Right cardiac atrium (tissue), 5 donors: ENCODE measurements at places on chromosomes 5 and 9. TPM values are rescaled to one million over a fixed set of nuclear protein-coding genes. Genes with fewer than 3 reads are reported as not detected.

- DNase-seq: no peak
These were observed 250.9 kb upstream of the DAB2 start for GRCh38 chr5:39675676-39676075.

DNA sequence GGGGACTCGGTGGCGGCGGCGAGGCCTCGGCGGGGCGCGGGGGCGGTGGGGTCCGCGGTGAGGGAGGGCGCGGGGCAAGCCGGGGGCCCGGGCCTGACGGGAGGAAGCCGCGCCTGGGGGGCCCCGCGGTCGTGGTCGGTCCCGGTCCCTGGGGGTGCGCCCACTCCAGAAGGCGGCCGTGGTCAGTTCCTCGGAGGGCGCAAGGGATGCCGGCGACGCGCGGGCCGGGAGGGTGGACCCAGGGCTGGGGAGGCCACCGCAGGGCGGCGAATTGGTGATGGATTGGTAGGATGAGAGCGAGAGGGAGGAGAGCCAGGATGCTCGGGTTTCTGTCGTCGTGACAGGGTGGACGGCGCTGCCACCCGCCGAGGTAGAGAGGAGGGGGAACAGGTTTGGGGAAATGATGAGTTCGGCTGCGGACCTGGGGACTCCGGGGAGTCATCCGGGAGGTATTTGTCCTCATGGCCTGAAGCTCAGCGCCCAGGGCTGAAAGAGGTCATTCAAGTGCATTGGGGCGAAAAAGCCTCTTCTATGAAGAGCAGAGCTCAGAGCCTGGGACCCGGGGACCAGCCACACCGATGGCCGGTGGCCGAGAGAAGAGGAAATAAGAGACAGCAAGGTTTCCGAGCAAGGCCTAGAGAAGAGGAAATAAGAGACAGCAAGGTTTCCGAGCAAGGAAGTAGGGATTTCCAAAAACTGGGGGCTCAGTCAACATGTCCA is 557 bp downstream of the GNG10 start:
- peak; percentile 81 for DNase-seq

GRCh38 chr5:107248066-107248695 is 422.6 kb downstream of the EFNA5 start:
- DNase-seq: peak; percentile 48

GRCh38 chr9:99031319-99031718 is 73.6 kb upstream of the TGFBR1 start:
- DNase-seq: no peak

DNA sequence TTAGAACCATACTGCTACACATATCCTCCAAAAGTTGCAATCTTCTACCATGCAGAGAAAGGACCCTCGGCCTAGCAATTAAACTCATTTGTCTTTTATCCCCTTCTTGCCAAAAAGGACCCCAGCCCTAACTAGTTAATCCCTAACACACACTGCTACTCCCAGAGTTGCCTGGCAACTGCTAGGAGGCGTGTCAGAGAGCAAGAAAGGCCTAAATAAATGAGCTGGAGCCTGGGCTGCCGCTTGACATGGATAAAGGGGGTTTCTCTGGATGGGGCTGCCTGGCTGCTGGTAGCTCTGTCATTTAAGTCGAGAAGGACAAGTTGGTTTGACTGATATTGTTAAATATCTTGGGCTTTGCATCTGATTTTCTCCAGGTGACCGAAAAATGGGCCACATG is 194.8 kb downstream of the CRB2 start:
- no peak for DNase-seq

GRCh38 chr9:129464972-129465833 is 155.7 kb downstream of the C9orf50 start:
- peak; percentile 84 for DNase-seq

GRCh38 chr5:95398989-95399388 is 7.8 kb downstream of the FAM81B start:
- DNase-seq: no peak

DNA sequence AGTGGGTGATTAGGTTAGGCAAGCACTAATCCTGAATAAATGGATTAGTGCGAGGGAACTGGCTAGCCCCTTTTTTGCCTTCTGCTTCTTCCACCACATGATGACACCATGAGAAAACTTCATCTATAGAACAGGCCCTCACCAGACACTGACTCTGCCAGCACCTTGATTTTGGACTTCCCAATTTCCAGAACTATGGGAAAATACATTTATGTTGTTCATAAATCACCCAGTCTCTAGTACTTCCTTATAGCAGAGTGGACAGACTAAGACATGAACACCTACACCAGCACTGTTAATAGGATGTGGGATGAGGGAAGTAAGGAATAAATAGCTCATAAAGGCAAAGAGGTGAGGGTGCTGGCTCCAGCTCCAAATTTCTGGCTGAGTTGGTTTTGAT is 1.4 kb downstream of the ZNF622 start:
- no peak for DNase-seq

- DNase-seq: no peak
These were observed 538.2 kb downstream of the CCDC171 start for GRCh38 chr9:16090907-16091629.

GRCh38 chr5:157357823-157358222 is 91.9 kb downstream of the CYFIP2 start:
- DNase-seq: no peak

- DNase-seq: no peak
These were observed 97.7 kb upstream of the KIF2A start for GRCh38 chr5:62208218-62208852.

DNA sequence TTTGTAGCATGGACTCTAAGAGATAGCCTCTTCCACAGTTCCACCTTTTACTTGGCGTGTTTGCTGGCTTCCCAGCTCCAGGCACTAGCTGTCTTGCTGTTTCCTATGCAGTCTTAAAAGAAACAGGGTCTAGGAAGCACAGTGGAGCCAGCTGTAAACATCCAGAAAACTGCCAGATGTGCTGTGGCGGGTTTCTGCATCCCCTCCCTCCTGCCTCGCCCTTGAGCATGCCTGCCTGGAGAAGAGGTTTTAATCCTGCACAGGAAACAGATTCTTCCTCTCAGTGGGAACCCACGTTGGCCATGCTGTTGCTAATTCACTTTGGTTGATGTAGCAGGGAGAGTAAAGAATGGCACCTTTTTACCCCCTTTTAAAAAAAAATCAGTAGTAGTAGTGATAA is 121.3 kb downstream of the RPS23 start:
- DNase-seq: no peak

- DNase-seq: no peak
These were observed 93.5 kb upstream of the EGFLAM start for GRCh38 chr5:38164776-38165399.

- no peak for DNase-seq
These were observed 246.4 kb upstream of the PIK3R1 start for GRCh38 chr5:67969176-67969575.

GRCh38 chr9:97567182-97567893 is 65.8 kb downstream of the TSTD2 start:
- DNase-seq: no peak

DNA sequence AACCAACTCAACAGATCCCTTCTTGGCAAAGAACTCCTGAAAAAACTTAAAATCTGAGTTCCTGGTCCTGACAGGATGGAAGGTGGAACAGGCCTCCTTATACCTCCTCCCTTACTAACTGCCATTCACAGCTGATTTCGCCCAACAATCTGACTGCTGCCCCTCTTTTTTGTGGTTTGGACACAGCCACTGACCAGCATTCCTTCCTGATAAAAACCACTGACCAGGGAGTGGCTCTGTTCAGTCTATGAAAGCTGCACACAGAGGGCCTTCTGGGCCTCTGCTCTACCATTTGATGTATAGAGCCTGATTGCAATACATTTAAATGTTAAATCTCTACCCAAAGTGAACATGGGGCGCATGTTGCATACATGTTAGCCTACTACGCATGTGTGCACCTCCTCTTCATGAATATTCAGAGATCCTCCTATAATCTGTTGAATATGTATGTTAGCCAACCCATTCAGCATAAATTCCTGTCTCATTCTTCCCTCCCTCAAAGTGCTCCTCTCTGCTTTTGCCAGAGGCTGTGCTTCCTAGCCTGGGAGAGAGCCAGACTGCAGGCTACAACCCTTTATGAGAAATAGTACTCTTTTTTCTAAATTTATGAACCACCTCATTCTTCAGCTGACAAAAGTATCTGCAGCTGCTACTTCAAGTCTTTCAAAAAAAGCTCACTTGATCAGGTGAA is 93.7 kb upstream of the MRPS30 start:
- no peak for DNase-seq

GRCh38 chr5:111143910-111144309 is 51.8 kb downstream of the WDR36 start:
- peak; percentile 91 for DNase-seq

- no peak for DNase-seq
These were observed 67.3 kb upstream of the SHISAL2B start for GRCh38 chr5:64622991-64623390.

GRCh38 chr9:107489144-107489673 is 360 bp downstream of the KLF4 start:
- DNase-seq: no peak

DNA sequence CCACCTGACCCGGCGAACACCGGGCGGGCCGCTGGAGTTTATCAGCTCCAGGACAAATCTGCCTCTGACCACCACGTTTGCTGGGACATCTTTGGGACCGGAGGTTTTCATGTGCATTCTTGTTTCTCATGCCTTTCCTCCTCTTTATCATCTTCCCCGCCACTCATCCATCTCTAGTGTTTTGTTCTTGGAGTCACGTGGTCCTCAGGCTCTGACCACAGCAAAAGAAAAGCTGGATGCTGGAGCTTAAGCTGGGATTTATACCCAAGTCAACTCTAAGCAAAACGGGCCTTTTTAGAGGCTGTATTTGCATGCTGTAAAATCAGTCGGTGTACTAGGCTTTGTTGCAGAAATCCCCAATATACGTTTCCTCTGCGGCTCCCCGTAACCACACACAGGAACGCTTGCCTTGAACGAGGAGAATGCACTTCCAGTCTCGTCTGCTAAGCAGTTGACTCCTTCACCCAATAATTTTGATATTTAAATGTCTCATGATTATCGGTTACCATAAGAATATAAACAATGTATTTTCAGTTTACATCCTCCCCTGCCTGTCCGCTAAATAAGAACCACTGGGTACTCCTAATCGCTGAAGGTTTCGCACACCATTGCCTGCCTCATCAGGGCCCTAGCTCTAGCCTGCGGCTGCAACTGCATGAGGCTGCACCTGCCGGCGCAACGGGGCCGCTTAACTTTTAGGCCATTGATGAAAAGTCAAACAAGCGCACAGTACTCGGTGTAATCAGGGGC is 560 bp upstream of the NDUFS6 start:
- DNase-seq: no peak

- peak; percentile 66 for DNase-seq
These were observed 39.6 kb downstream of the RGS3 start for GRCh38 chr9:113503131-113503541.

DNA sequence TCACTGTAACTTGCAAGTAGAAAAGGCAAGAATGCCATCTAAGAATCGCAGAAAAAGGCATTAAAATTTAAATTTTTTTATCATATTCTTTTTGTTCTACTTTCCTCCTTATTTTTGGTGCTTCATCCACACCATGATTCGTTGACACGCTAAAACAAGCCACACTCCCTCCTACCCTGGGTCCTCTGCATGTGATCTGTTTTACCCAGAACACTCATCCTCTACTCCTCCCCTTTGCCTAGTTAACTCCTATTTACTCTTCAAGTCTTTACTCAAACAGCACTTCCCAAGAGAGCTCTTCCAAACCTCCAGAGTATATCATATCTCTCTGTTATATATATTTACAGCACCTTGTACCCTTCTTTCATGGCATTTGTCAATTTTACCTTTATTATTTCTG is 61.4 kb upstream of the SRP19 start:
- no peak for DNase-seq

DNA sequence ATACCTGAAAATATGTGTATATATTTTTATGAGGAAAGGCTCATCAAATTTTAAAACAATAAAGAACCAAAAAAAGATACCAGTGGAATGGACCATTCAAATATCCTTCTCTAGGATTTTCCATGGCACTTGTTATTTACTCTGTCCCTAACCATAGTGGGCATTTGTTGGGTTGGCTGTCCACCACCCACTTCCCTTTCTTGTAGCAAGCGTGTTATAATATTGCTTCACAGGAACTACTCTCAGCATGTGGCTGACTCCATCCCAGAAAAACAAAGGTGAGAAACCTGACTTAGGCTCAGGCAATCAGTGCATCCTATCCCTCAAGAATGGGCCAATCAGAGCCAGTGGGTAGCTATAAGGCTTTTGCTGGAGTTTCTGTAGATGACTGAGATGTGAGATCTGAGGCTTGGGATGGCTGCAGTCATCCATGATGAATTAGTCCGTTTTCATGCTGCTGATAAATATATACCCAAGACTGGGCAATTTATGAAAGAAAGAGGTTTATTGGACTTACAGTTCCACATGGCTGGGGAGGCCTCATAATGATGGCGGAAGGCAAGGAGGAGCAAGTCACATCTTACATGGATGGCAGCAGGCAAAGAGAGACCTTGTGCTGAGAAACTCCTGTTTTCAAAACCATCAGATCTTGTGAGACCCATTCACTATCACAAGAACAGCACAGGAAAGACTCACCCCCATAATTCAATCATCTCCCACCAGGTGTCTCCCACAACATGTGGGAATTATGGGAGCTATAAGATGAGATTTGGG is 17.2 kb downstream of the C5orf63 start:
- DNase-seq: no peak

GRCh38 chr5:97436405-97436804 is 253.4 kb upstream of the RIOK2 start:
- DNase-seq: no peak

Gene TMEM215
- polyA plus RNA-seq: 0.07 TPM

Gene IFNK
- not detected for polyA plus RNA-seq

Gene TPPP
- 12.2 TPM for polyA plus RNA-seq

Gene GABRA6
- polyA plus RNA-seq: not detected

Gene SLC45A2
- 0.70 TPM for polyA plus RNA-seq

Gene FBLL1
- polyA plus RNA-seq: 0.09 TPM

Gene WNT8A
- not detected for polyA plus RNA-seq

Gene ASB6
- 9.8 TPM for polyA plus RNA-seq

Gene DBH
- 0.05 TPM for polyA plus RNA-seq

Gene N4BP3
- 0.79 TPM for polyA plus RNA-seq

Gene ZDHHC11B
- 6.6 TPM for polyA plus RNA-seq

Gene ADGRV1
- 0.05 TPM for polyA plus RNA-seq

Gene ENTREP1
- 14.7 TPM for polyA plus RNA-seq

Gene CDC25C
- polyA plus RNA-seq: not detected

Gene BTNL9
- 57.8 TPM for polyA plus RNA-seq

Gene GKAP1
- 18.6 TPM for polyA plus RNA-seq

Gene DNAH5
- polyA plus RNA-seq: 0.02 TPM

Gene GLIPR2
- polyA plus RNA-seq: 8.8 TPM
